Suppressor macrophage treated with lipopolysaccharide for 4 hours (primary cell): ENCODE measurements at places on chromosomes 1 and 21.

GRCh38 chr1:4071653-4072052, 171.6 kb upstream of the C1orf174 start:
- DNase-seq = no peak

DNA sequence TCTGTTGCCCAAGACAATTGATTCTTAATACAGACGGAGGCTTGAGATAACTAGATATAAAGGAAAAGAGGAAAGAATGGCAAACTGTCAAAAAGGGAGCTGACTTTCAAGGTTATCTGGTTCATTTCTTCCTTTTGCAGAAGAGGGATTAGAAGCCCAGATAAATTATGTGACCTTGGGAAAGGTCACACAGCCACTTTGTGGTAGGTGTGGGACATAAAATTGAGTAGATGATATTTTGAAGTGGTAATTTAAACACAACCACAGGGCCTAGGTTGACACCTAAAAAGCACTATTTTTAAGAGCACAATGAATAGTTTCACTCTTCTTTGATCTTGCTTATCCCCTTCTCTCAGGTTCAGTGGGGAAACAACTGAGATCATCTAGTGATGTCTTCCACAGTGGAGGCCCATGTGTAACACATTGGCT, 16.9 kb upstream of the KIAA0040 start:
- DNase-seq = no peak

DNA sequence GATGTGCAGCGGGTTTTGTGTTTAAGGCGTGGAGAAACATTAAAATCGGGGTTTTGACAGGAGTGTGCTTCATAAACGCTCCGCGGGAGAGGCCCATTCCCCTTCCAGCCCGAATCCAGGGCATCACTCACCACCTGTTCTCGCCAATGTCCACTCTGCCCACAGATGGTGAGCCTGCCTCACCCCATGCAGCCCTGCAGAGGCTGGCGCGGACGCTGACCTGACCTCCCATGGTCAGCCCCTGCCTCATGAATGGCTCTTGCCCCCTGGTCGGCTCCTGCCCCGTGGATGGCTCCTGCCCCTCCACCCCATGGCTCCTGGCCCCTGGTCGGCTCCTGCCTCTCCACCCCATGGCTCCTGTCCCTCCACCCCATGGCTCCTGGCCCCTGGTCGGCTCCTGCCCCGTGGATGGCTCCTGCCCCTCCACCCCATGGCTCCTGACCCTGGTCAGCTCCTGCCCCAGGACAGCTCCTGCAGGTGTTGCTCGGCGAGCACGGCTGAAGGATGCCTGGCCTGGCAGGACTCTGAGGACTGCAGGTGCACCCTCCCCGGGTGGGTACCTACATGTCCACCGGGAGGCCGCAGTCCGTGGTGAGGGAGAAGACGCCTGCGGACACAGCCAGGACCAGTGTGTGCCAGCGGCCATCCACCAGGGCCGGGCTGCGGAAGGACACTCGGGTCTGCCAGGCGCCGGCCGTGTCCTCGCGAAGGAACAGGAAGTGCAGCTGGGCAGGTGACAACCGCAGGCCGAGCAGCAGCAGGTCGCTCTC, 6.7 kb downstream of the KRTAP10-1 start:
- DNase-seq = no peak

GRCh38 chr1:154431586-154432373, 26.6 kb downstream of the IL6R start:
- peak; percentile 98 for DNase-seq

DNA sequence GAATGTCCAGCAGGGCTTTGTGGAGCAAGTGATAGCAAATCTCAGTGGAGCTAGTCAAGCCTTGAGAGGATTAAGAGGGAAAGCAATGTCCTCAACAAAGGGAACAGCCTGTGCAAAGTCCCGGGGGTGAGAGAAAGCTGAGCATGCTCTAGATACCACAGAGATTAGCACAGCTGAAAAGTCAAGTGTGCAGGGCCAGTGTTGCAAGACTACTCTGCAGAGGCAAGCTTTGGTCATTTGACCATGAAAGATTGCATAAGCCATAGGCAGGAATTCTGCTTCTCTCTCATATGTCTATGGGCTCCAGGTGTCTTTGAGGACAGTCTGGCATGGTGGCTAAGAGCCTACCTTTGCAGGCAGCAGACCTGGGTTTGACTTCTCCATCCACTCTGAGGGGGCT, 181.0 kb upstream of the JUN start:
- DNase-seq = peak; percentile 53

- no peak for DNase-seq
These were observed 35.0 kb upstream of the ROR1 start for GRCh38 chr1:63738772-63739171.

GRCh38 chr1:34369701-34370455, 193.2 kb downstream of the C1orf94 start:
- no peak for DNase-seq

- DNase-seq = no peak
These were observed 16.9 kb upstream of the BCAR3 start for GRCh38 chr1:93698329-93699048.

GRCh38 chr1:168833362-168833761, 104.4 kb upstream of the DPT start:
- no peak for DNase-seq

DNA sequence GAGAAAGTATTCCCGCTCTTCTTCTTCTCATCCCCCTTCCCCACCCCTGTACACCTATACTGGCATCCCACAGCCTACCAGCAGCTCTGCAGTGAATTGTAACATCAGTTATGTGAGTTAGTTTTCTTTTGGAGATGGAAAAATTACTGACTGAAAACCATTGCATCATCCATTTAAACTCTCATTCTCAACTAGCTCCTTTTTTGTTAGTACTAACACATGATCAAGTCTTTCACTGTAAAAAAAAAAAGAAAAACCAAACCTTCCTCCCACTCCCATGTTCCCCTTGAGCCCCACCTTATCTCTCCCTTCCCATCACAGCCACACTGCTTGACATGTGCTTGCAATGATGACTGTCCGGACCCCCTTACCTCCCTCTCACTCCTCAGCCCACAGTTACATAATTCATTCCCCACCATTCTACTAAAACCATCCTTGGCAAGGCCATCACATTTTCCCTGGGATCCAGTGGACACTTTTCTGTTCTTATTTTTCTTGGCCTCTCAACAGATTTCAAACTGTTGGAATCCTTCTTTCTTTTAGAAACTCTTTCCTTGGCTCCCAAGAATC, 23.2 kb upstream of the RAVER2 start:
- DNase-seq = no peak

- peak; percentile 51 for DNase-seq
These were observed 936 bp downstream of the ZBTB21 start for GRCh38 chr21:42009018-42009830.

DNA sequence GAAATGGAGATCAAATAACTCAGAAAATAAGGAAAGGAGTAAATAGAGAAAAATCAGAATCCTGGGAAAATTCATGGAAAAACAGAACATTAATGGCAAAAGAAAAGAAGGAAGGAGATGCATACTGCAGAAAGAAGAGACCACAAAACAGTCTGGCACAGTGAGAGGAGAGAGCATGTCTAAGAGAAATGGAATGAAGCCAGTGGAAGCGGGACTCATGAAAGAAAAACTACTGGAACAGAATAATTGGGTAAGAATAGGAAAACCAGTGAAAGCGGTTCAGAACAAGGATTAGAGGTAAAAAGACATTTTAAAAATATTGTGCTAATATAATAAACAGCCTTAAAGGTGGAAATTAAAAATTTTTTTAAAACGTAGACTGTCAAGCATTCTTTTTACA, 93.6 kb upstream of the GREM2 start:
- DNase-seq = no peak
